ENCODE measurements at places on chromosomes 5 and 9.

GRCh38 chr5:79241535-79241979 lies 5.6 kb downstream of the JMY start:
- no peak for DNase-seq

- no peak for DNase-seq
These were observed 179.8 kb downstream of the PBX3 start for GRCh38 chr9:125926936-125927335.

- no peak for DNase-seq
These were observed 67.2 kb upstream of the FSTL4 start for GRCh38 chr5:133679534-133679933.

- no peak for DNase-seq
These were observed 58.0 kb downstream of the SECISBP2 start for GRCh38 chr9:89376286-89376685.

- DNase-seq = no peak
These were observed 4.1 kb upstream of the TUBB4B start for GRCh38 chr9:137236936-137237421.

DNA sequence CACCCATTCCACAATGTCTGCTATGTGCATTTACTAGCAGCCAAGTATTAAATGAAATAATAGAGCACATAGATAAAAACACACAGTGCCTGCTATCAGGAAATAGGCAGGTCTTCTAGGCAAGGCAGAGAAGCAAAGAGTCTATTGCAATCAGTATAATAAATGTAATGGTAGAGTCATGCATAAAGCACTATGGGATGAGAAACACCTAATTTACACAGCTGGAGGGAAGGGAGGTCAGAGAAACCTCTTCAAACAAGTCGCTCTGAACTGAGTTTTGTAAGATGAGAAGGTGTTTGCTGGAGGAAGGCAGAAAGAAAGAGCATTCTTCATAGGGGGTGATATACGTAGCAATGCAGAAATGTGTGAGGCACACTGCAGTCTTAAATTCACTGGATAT lies 341.0 kb upstream of the DMAC1 start:
- no peak for DNase-seq

DNA sequence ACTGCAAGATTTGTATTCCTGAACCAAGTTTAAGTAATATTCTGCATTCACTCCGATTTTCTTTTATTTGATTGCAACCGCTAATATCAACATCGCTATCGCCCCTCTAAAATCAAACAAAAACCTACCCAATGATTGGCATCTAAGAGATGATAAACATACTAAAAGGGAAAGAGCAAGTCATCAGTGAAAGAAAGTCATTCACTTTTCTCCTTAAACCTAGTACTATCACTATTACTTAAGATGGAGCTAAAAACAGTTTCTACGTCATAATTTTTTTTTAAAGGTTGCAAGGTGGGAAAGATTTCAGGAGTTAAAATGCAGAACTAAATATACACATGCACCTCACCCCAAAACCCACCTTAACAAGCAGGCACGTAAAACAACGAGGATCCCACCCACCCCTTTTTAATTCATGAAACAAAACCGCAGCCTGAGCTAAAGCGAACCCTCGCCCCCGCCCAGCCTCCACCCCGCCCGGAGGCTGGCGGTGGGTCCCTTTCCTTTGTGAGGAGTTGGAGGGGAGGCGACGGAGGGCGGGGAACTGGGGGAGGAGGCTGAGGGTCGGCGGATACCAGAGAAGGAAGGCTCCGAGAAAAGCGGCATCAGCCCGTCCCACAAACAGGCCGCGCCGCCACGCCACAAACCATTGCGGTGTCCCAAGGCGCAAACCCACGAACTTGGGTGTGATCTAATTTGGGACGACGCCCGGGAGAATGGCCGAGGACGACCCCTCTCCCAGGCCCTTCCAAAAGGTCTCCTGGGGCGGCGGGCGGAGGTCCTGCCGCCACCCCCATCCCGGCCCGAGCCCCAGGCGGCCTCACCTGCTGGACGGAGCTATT lies 861 bp downstream of the UBQLN1 start:
- peak; percentile 42 for DNase-seq

- DNase-seq = no peak
These were observed 42.9 kb upstream of the SUB1 start for GRCh38 chr5:32542216-32543059.

DNA sequence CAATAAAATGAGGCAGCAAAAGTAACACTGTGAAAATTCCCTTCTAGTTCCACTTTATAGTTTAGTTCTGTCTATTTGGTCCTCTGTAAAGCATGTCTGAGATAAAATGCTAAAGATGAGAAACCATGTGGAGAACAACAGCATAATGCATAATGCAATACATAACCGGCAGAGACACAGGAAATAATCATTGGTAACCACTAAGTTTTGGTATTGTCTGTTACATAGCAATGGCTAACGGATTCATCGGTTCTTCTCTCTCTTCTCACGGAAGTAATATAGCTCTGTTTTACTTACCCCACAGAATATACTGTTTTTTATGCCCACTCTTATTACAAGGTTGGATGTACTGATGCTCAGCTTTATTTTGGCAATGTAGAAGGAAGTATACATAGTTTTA lies 158.9 kb downstream of the FAM174A start:
- DNase-seq = no peak

DNA sequence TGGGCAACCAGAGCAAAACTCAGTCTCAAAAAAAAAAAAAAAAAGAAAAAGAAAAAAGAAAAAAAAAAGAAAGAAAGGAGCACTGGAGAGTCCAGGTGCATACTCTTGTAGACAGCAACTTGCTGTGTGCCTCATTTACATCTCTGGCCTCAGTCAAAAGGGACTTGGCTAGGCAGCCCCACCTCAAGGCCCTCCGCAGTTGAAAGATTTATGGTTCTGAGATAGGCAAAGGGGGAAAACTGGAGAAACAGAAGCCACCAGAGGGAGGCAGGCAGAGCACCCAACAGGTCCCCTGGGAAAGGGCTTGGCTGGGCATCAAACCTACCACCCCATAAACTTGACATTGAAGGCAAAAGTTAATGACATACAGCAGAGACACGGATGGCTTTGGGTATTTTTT lies 6.1 kb downstream of the ORM2 start:
- DNase-seq = no peak

- DNase-seq = no peak
These were observed 268.7 kb downstream of the IRX2 start for GRCh38 chr5:2482778-2483177.

GRCh38 chr9:14243514-14244042 lies 70.4 kb downstream of the NFIB start:
- no peak for DNase-seq

- DNase-seq = no peak
These were observed 51.4 kb downstream of the ROR2 start for GRCh38 chr9:91898451-91899218.

All from T-helper 1 cell (primary cell).